ENCODE measurements at places on chromosomes 1 and 21.

DNA sequence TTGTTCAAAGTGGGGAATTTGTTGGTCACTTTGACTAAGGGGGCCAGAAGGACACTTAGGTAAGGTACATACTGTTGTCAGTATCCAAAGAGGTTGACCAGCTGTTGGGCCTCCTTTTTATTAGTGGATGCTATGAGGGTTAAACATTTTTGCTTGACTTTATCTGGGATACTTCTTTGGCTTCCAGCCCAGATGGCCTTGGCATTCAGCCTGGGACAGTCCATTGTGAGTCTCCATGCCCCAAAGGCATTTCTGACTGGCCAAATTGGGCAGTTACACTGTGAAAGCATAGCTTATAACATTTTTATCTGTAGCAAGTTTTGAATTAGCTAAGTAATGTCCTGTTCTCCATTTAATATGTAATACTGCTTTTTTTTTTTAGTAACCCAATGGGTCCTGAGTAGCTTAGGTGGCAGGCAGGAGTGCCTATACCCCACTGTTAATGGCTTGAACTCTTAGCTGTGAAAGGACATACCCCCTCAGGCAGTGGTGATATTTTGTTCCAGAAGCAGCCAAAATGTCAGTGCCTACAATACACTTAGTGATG is 35.4 kb upstream of the CD1D start:
- DNase-seq = no peak

- DNase-seq = no peak
Measured at GRCh38 chr1:39922251-39922688, 20.6 kb upstream of the MYCL start.

- no peak for DNase-seq
Measured at GRCh38 chr1:228902781-228903433, 167.6 kb downstream of the RHOU start.

- DNase-seq = no peak
Measured at GRCh38 chr21:25334046-25334730, 273.1 kb downstream of the MRPL39 start.

GRCh38 chr1:100622037-100622436 is 84.1 kb downstream of the GPR88 start:
- DNase-seq = no peak

DNA sequence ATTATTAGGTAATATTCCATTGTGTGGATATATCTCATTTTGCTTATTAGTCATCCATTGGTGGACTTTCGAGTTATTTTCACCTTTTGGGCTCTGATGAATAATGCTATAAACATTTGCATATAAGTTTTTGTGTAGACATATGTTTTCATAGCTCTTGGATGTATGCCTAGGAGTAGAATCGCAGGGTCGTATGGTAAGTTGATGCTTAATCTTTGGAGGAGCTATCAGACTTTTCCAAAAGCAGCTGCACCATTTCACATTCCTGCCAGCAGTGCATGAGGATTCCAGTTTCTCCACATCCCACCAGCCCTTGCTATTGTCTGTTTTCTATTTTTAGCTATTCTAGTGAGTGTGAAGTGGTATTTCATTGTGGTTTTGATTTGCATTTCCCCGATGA is 120.3 kb upstream of the TMEM51 start:
- no peak for DNase-seq

- no peak for DNase-seq
Measured at GRCh38 chr1:36572906-36573305, 90.2 kb upstream of the CSF3R start.

GRCh38 chr1:230103306-230104173 is 36.5 kb downstream of the GALNT2 start:
- no peak for DNase-seq

- no peak for DNase-seq
Measured at GRCh38 chr1:53174971-53175913, 21.4 kb upstream of the CPT2 start.

GRCh38 chr1:232550007-232550406 is 79.9 kb downstream of the SIPA1L2 start:
- DNase-seq = no peak

- DNase-seq = no peak
Measured at GRCh38 chr1:150572918-150573647, 6.3 kb downstream of the MCL1 start.

DNA sequence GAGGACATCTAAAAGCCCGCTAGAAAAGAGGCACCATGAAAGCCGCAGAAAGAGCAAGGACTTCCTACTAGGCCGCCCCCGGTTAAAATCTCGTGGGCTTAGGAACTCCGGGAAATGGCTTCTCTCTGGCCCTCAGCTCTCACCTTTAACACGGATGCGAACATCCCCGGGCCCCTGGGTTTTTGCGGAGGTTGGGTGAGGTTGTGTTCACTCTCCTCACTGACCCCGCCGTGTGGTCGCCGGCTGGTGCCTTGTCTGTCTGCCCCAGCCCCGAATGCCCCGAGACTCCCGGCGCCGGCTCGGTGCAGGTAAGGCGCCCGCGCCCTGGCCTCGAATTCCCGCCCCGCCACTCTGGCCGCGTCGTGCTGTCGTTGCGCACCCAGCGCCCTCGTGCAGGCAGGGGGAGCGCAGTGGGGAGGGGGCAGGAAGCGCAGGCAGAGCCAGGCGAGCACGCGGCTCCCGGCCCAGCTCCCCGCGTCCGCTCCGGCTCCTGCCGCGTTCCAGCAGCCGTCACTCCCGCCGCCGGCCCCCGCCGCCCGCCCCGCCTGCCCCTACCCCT is at the start of gene SHISAL2A:
SHISAL2A (plus strand) TSS at position 437 of the 559 bp plus-strand sequence. CDS start 326 bp downstream, outside the sequence.
- peak; percentile 77 for DNase-seq

DNA sequence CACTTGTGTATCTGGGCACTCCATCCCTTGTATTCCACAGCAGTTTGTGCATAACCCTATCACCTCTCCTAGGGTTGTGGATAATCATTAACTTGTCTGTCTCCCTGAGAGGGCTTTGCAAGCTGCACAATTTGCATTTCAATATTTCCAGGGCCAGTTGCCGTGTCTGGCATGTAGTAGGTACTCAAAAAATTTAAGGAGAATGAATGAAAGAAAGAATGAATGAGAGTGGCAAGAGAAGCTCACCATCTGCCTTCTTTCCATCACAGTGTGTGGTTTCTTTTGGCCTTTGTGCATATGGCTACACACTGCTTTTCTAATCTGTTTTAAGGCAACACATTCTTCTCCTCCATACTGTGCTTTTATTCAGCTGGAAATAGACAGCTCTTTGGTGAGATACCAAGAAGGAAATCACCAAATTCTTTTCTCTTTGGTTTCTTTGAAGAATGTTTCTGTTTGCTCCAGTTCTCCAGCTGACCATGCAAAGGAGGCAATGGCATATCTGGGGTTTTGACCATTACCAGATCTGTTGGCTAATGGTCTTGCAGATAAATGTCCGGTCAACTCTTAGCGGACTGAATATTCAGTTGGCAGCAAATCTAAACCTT is 49.4 kb downstream of the NGF start:
- no peak for DNase-seq

GRCh38 chr1:240169188-240169587 is 77.5 kb downstream of the FMN2 start:
- DNase-seq = no peak

DNA sequence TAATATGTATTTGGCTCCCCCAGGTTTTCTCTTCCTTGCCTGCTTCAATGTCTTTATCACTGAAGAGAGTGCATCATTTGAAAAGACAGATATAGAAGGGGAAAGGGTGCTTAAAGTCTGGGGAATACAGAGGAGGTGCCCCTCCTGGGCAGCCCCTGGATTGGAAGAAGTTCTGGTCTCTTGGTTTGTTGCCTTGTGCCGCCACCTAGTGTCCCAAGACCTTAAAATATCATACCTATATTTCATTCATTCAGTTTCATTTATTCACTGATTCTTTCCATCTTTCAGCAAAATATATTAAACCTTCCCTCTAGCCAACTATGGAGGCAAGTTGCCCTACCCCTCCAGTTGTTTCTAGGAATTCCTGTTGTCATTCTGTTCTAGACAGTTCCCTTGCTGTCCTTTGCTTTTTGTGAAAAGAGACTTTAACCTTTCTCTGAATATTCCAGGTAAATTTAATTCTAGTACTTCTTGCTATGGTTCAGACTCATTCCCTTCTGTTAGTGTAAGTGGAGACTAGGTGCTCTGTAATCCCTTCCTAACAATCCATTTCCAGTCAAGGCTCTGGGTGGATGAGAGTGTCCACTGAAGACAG is 56.1 kb downstream of the MEF2D start:
- DNase-seq = no peak

DNA sequence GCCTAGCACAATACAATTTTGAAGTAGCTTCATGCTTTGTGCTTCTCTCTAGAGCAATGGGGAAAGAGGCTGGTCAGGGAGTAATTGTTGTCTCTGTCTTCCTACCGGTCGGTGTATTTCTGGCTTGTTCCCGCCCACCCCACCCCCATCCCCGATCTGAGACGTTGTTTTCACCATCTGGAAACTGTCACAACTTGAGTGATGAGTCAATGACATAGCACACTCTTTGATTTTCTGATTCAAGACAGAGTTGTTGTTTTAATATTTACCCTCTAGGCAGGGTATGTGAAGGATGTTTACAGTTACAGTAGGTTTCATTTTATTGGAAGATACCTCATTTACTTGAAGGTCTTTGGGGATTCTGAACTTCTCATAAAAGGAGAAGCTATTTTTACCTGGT is 7.0 kb downstream of the IL12RB2 start:
- no peak for DNase-seq

- no peak for DNase-seq
Measured at GRCh38 chr1:162823231-162823630, 32.7 kb downstream of the HSD17B7 start.

DNA sequence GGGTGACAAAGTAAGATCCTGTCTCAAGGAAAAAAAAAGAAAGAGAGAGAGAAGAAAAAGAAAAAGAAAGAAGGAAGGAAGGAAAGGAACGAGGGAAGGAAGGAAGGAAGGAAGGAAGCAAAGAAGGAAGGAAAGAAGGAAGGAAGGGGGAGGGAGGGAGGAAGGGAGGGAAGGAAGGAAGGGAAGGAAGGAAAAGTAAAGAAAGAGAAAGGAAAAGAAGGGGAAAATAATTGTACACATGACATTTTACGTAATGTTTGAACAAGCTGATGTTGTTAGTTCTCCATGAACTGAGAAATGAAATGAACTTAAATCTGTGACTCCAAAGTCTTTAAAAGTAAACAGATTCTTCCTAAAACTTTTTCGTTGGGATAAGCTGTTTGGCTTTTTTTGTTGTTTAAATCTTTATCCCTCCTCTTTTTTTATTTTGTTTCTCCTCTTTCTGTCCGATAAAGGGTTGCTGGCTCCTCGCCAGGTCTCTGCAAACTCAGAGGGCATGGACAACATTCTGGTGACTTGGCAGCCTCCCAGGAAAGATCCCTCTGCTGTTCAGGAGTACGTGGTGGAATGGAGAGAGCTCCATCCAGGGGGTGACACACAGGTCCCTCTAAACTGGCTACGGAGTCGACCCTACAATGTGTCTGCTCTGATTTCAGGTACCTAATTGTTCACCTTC is 59.8 kb downstream of the IL12RB2 start:
- no peak for DNase-seq

- no peak for DNase-seq
Measured at GRCh38 chr1:23296931-23297330, 47.2 kb downstream of the HNRNPR start.

DNA sequence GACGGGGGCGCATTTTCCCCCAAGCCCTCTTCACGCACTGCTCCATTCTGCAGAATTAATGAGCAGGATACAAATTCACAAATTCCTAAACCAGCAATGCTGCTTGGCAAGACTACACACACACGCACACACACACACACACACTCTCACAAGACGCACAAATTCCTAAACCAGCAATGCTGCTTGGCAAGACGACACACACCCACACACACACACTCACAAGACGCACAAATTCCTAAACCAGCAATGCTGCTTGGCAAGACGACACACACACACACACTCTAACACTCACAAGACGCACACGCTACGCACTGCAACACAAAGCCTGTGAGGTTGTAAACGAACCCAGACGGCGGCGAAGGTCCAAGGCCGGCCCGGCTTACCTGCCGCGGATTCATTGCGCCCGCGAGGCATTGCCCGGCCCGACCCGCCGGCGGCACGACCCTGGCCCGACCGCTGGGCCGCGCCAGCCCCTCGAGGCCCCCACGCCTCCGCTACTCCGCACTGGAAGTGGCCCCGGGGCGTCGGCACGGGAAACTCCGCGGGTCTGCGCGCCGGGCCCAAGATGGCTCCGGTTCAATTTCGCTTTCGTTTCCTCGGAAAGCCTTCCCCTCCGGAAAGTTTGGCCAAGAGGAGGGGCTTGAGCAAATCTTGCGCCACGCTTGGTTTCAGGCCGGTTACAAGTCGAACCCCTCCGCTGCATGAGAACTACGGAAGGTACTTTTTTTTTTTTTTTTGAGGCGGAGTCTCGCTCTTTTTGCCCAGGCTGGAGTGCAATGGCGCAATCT is at the start of gene ADAR:
ADAR (minus strand) TSS at position 578 of the 788 bp plus-strand sequence; CDS start at position 398, 180 bp downstream.
- DNase-seq = peak; percentile 77

- no peak for DNase-seq
Measured at GRCh38 chr1:215891266-215892057, 324.4 kb downstream of the KCTD3 start.

GRCh38 chr1:110800079-110800478 is 72.9 kb upstream of the CD53 start:
- DNase-seq = no peak

- no peak for DNase-seq
Measured at GRCh38 chr1:183300828-183301227, 114.8 kb downstream of the LAMC2 start.

GRCh38 chr1:11904978-11905377 is 21.2 kb downstream of the KIAA2013 start:
- DNase-seq = no peak

DNA sequence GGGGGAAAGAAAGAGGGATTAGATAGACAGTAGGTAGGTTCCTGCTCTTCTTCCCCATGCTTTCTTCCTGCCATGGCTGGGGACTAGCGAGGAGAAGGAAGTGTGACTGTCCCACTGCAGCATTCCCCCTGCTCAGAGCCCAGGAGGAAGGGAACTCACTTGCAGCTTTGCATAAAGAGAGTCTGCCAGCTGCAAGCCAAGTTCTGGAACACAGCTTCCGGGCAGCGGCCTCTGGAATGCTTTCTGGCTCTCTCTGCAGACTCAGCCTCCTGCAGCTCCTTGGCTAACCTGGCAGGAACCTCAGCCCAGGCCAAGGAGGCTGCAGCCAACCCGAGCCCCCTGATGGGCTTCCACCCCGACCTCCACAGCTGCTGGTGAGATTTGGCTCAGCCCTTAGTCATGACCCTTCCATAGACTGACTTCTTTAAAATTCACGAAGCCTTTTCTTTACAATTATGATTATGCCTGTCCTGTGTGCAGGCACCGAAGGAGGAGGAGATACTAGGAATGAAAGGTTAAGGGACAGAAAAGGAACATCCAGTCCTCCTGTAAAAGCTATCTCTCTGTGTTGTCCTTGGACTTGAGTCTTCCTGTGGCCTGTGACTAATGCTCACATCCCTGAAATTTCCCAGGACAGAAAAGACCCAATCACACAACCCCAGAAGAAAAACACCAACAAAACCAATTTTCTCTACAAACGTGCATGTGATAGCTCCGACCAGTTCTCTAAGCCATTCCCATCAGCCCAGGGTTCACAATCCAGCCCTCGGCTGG is 108.2 kb upstream of the OLIG2 start:
- DNase-seq = no peak

- DNase-seq = no peak
Measured at GRCh38 chr1:87539147-87539546, 210.5 kb downstream of the LMO4 start.

- DNase-seq = no peak
Measured at GRCh38 chr1:112507921-112508277, 866 bp upstream of the WNT2B start.

GRCh38 chr1:32063261-32063681 is 9.5 kb upstream of the TMEM39B start:
- DNase-seq = no peak
